Activated CD4-positive, alpha-beta T cell treated with anti-CD3 and anti-CD28 coated beads for 1 hour (primary cell): ENCODE measurements at places on chromosomes 1 and 21.

GRCh38 chr1:62268315-62268714 lies 50.9 kb downstream of the KANK4 start:
- DNase-seq, result no peak

DNA sequence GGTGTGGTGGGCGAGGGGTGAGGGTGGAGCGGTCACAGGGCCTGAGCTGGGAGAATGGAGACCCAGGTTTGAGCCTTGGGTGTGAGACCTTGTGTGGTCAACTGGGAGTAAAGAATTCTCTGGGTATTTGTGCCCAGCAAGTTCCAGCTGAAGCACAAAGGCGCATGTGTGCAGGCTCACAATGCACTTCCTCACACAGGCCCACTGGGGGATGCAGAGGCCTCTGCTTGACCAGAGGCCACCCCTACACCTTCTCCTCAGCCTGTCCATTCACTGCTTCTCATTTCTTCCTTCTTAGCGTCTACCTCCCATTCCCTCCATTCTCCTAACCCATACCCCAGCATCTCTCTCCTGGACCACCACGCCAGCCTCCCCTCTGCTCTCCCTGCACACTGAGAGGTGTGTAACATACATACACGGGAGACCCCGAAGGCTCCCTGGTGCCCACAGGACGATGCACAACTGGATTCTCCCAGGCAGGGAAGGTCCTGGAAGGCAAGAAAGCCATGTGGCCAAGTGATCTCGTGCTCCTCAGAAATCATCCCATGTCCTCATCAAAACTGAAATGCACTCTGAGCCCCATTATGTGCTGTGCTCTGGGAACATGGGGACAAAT lies 12.3 kb upstream of the TTC39A start:
- DNase-seq, result no peak

DNA sequence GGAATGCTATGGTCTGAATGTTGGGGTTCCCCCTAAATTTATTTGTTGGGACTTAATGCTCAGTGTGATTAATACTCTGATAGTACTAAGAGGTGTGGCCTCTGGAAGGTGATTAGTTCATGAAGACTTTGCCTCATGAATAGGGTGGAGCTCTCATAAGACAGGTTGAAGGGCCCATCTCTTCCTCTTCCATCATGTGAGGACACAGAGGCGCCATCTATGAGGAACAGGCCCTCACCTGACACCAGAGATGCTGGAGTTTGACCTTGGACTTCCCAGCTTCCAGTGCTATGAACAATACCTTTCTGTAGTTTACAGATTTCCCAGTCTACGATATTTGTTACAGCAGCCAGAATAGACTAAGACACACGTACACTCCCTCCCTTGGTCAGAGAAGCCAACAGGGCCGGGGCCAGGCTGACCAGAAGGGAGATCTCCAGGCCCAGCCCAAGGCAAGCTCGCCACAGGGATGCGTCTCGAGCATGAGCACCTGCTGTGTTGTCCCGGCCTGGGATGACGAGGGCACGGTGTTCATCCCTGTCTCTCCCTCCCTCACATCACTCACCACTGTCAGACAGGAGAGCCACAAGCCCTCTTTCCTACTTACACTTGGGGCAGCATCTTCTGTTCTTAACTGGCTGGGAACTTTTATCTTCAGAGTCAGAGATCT lies 4.7 kb upstream of the ABCG1 start:
- DNase-seq, result no peak

- DNase-seq, result no peak
These were observed 43.0 kb upstream of the IKBKE start for GRCh38 chr1:206427291-206427690.

DNA sequence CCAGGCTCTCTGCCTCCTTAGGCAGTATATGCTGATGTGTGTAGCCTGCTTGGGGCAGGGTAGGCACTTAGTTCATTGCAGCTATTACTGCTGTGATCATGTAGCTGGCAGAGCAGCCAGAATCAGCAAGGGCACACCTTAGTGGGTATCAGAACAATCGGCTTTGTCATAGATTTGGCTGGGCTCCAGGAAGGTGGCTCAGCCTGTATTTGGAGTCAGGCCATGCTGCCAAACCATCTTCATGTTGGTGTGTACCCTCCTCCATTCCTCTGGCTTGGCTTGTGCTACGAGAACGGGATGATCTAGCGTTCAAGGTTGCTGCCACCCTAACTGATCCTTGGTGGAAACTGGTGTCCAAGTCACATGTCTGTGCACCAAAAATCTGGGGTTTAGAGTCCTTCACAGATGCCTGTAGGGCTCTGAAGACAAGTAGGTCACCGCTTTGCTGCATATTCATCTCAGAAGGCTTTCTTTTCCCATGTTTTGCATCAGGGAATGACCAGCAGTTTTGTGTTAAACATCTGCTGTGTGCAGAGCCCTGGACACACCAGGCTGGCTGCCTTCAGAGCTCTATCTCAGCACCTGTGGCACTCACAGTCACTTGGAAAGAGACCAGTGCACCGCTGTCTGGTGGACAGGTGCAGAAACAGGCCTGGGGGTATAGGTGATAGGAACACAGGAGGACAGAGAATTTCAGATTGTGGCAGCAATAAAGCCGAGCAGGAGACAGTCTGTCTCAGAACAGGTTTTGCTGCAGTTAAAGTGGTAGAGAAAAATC lies 23.7 kb downstream of the VANGL1 start:
- no peak for DNase-seq

DNA sequence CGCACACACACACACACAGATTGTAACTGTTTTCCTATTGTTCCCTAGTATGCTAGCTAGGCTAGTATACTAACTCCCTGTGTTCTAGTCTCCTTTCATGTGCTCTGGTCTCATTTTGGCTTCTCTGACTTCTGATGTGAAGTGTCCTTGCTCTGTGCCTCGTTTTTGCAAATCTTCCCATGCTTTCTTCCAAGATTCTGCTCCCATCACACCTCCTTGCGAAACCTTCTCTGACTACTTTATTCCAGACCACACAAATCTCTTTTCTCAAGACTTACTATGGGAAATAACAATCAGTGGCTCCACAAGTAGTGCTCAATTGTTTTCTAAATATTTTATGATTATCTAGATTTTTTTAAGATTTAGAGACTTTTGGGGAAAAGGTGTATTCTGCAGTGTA lies 10.3 kb downstream of the PRRX1 start:
- DNase-seq, result no peak

- no peak for DNase-seq
These were observed 2.3 kb upstream of the IVL start for GRCh38 chr1:152906023-152906565.

DNA sequence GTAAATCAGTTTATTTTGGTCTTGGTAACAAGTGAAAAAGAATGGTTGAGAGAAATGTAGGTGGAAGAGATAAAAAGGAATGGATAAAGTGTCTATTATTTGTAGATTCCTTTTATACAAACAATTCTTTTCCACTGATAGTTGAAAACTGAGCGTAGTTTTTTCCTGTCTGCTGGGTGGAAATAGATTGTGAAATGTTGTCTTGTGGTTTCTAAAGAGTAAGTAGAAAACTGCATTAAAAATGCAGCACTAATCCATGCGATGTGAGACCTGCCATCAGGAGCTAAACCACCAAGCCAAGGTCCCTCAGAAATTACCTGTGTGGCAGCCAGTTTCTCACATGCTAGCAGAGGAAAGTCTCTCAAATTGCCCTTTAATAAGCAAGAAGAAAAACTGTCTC lies 103.2 kb upstream of the SLC44A3 start:
- DNase-seq, result no peak

DNA sequence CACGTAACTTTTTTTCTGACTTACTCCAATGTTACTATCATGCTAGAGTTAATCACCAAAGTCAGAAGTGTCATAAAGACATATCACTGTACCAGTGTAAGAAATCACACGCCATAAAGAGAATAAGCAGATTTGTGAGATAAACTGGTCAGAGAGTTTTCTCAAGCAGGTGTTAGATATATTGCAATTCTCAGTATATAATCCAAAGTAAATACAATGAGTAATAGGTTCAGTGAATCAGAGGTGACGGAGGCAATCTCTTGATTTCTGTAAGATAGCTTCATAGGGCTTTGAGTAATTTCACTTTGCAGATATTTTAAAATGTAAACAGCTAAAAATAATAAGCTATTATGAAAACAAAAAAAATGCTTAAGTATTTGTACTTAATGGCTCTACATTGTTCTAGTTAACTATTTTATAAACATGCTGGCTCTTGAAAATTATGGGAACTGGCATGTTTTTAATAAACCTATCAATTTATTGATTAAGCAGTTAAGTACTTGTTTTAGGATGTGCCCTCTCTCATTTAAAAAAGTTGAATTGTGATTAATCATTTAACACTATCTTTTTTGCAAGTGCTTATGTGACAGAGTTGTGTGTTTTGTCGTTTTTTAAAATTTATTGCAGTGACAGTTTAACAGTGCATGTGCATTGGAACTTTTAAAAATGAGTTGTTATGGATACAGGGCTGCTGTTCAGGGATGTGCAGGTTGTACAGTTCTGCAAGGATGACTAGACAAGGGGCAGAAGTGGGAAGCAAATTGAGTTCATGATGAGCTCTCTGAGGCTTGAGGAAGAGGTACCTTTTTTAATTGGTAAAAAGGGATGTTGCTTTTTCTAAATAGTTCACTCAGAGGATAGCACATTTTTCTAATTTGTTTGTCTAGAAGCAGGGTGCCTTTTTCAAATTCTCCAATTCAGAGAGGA lies 119.1 kb downstream of the USP25 start:
- no peak for DNase-seq

DNA sequence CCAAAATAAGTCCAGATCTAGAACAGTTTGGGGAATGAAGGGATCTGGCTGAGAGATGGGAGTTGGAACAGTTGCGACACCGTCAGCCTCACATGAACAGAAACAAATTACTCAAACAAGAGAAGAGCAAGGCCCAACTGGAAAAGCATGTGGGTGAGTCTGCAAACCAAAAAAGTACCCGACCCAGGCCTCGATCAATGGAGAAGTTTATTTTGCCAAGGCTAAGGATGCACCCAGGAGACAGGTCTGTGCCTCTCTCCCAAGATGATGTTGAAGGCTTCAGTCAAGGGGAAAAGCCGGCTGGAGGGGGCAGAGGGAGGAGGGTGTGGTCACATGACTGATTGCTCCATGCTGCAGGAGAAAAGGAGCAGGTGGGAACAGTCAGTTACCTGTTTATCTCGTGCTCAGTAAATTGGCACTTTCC lies 42.3 kb downstream of the KRTAP10-1 start:
- no peak for DNase-seq

DNA sequence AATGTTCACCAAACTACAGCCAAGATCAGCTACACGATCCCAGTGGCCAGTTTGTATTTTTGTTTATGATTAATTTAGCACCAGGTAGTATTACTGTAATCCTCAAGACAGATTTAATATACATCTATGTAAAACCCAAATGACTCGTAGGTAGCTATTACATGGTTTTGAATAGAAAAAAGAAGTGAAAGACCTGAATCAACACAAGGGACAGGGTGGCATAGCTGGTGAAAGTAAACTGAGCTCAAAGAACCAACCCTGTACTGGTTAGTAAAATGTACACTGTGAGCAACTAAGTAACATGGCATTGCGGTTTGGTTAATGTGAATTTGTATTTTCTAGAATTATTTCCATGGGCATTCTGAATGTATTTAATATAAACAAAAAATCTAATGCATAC lies 8.8 kb downstream of the GPATCH2 start:
- DNase-seq, result no peak

DNA sequence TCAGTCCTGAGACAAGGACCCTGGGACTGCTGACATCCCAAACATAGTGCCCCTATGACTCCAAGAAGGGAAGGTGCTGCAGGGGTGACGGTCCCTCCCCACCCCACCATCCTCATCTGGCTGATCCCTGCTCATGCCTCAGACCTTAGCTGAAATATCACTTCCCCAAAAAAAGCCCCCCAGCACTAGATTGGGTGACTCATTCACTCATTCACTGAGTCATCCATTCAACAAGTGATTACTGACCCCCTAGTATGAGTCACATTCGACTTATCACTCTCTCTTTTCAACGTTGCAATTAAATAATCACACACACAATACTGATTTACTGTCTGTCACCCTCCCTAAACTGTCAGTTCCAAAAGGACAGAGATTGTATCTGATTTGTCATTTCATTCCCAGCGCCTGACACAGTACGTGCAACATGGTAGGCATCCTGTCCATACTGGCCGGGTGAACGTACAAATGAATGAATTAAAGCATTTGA lies 48.6 kb downstream of the HIVEP3 start:
- no peak for DNase-seq

DNA sequence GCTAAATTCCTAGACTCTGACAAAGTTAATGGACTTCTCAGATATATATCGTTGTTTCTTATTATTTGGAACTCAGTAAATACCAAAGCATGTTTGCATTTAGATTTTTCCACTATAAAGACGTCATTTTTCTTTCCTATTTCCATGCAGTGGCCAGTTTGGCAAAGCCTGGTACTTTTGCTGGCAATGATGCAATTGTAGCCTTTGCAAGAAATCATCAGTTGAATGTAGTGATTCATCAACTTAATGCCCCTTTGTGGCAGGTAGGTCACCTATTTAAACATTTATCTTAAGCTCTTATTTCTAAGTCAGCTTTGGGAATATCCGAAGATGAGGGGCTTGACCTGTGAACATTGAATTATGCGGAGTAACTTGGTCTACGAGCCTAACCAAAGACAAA lies 12.0 kb downstream of the OTUD3 start:
- no peak for DNase-seq

GRCh38 chr1:59230622-59231021 lies 66.3 kb upstream of the FGGY start:
- no peak for DNase-seq
